ENCODE measurements at places on chromosomes 16 and 17.

DNA sequence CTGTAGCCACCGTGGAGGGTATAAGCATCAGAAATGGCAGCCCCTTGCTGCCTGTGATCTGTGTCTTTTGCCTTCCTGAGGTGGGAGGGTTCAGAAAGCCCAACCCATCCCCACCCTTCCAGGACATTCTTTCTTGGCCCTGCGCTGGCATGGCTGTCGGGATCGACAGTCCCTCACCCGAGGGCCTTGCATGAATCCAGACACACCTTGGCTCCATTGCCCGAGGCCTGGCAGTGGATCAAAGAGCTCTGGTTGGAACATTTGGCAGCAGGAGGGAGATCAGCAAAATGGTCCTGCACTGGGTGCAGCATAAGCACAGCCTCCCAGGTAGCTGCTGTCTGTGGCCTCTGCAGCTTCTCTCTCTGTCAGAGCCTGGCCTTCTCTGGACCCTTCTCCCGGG, 246.6 kb upstream of the MAF start:
- no peak for DNase-seq

- DNase-seq, result no peak
Measured at GRCh38 chr17:59763861-59764260, 56.4 kb downstream of the VMP1 start.

GRCh38 chr16:85648805-85649204, 35.7 kb downstream of the GSE1 start:
- no peak for DNase-seq

GRCh38 chr17:47704116-47704515, 10.2 kb downstream of the TBKBP1 start:
- no peak for DNase-seq

DNA sequence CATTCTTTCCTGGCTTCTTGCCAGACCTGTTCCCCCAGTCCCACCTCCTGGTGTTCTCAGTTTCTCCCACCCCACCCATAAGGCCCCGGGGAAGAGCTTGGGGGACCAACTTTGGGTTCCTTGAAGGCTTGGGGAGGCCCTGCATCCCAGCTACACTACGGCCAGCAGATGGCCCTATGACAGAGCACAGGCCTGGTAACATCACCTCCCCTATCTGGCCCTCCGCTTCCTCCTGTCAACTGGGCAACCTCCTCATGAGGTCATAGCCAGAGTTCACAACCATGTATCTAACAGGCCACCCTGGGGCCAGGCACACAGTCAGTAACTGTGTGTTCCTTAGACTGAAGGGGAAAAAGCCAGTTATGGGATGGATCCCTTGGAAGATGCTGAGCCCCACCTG, 31.4 kb downstream of the MYO15A start:
- DNase-seq, result no peak

DNA sequence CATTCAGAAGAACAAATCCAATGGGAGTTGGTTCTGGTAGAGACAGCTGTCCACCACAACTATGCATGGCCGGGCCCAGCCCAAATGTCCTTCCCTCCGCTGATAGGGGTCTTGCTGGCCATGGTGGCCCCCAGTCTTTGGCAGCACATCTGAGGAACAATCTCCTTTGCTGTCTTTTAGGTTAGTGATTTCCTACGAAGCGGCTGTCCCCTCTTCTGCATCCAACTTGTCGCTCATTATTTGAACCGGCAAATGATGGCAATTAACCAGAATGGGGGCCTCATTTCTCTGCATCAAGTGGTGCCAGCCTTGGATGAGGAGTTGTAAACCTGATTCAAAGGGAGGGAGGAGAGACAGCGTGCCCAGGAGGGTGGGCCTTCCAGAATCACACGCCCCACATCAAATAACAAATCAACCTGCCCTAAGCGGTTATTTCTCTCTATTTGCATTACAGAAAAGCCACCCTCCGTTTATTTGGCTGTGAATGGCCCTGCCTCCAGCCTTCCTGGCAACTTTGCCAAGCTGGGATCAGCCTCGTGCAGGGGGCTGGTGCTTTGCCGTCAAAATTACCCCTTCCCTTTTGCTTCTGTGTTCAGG, 156.5 kb downstream of the RGS9 start:
- DNase-seq, result no peak

GRCh38 chr17:48791128-48792032, 25.6 kb downstream of the TTLL6 start:
- DNase-seq, result no peak

DNA sequence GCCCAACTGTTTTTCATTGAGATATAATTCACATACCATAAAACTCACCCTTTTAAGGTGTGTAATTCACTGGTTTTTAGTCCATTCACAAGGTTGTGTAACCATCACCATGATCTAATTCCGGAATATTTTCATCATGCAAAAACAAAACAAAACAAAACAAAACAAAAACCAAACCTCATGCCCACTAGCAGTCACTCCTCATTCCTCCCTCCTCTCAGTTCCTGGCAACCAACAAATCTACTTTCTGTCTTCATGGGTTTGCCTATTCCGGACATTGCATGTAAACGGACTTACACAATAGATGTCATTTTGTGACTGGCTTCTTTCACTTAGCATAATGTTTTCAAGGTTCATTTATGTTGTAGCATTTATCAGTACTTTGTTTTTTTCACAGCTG, 4.5 kb upstream of the NOD2 start:
- no peak for DNase-seq

- no peak for DNase-seq
Measured at GRCh38 chr16:23408242-23408822, 44.7 kb downstream of the COG7 start.

GRCh38 chr17:9760266-9760665, 31.1 kb downstream of the DHRS7C start:
- no peak for DNase-seq

GRCh38 chr16:2060346-2060745, 12.6 kb downstream of the TSC2 start:
- no peak for DNase-seq

DNA sequence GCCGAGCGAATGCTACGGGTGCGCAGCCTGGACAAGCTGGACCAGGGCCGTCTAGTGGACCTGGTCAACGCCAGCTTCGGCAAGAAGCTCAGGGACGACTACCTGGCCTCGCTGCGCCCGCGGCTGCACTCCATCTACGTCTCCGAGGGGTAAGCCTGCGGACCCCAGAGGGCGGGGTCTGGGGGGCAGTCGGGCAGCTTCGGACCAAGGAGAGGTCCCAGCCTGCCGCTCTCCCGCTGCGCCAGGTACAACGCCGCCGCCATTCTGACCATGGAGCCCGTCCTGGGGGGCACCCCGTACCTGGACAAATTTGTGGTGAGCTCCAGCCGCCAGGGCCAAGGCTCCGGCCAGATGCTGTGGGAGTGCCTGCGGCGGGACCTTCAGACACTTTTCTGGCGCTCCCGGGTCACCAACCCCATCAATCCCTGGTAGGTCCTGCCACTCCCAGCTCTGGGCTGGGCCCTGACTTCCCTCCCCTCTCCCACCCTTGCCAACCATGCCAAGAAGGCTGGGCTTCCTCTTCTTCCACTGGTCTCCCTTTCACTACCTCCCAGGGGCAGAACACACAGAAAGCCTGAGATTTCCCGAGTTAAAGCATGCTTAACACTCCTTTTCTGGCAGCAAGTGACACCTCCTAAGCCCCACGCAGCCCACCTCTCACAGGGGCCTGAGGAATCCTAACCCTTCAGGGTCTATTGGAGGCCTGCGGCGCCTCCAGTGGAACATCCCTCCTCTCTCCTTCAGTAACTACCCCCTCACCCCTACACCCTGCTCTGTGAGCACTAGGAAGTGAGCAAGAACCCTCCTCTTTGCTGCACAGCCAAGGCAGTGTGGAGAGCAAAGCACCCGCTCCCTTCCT, 3.2 kb downstream of the NAGS start:
- no peak for DNase-seq

DNA sequence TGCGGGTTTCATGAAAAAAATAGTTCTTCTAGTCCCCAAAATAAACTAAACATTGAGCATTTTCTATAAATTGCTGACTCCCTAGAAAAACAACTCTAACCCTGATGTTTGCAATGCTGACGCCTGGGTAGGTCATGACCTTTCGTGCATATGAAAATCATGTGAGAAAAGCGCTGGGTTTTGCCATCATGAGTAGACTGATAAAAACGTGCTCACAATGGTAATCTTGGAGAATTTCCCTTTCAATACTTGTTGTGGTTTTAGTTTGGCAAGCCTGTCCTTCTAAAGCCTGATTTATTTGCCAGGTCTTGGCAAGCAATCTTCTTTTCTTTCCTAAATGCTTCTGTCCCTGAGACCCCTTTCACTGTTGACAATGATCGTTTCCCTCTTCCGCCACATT, 4.0 kb upstream of the CLEC10A start:
- no peak for DNase-seq

GRCh38 chr17:18259621-18260331, 686 bp upstream of the MIEF2 start:
- no peak for DNase-seq

- DNase-seq, result peak; percentile 55
Measured at GRCh38 chr17:76000016-76000754, 470 bp upstream of the CDK3 start.

DNA sequence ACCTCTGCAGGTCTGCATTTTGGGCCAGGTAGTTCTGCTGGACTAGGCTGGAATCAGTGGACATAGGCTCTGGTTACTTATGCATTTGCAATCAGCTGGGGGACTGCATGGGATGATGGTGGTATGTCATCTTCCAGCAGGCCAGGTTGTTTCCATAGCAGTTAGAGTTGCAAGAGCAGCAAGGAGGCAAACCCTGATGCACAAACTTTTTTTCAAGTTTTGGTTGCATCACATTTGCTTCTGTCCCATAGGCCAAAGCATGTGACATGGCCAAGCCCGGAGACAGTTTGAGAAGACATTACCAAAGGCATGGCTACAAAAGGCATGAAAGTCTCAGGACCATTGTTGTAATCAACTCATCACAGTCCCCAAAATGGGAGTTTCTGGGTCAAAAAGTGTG, 58.2 kb downstream of the PRKCB start:
- DNase-seq, result no peak

- DNase-seq, result no peak
Measured at GRCh38 chr16:73034374-73034773, 13.6 kb downstream of the ZFHX3 start.

GRCh38 chr16:23024044-23024443, 125.2 kb downstream of the USP31 start:
- no peak for DNase-seq

Data from stimulated activated CD4-positive, alpha-beta T cell treated with anti-CD3 and anti-CD28 coated beads, TNF-alpha, amount 100 ng/mL, for 48 hours (primary cell).